ENCODE measurements at places on chromosomes 12 and 14.

DNA sequence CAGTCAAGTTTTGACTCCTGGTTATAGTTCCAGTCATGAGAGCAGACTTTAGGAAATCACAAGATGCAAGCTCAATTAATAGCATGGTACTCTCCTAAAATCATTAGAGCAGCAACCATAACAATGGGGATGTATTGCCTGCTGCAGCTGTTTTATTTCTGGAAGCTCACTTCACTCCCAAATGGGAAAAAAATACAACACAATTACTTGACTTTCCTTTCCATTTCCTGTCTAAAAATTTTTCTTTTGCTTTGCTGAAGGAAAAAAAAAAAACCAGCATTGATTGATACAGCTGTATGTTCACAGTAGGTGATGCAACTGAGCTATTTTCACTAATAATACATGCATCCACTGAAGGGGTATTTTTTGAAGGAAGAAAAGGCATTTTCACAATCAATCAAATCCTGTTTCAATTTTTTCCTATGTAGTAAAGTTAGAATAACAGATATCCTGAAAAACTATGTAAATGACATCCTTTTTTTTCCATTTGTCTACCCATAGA, 143.9 kb upstream of the NOVA1 start:
- DNase-seq: no peak

- no peak for DNase-seq
Measured at GRCh38 chr14:95695051-95695450, 8.8 kb downstream of the TCL1B start.

GRCh38 chr12:76687981-76688380, 75.9 kb upstream of the ZDHHC17 start:
- peak; percentile 49 for DNase-seq

DNA sequence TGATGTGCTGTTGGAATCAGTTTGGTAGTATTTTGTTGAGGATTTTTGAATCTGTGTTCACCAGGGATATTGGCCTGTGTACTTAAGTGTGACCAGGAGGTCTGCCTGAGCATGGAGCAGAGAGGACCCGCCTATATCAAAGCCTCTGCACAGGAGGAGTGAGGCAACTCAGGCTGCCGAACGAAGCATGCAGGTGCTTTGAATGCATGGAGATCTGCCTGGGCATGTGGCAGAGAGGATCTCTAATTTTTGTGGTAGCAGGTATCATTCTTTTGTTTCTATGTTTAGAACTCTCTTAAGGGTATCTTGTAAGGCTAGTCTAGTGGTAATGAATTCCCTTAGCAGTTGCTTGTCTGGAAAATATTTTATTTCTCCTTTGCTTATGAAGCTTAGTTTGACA, 26.9 kb downstream of the RAB3IP start:
- no peak for DNase-seq
